Myometrial cell (primary cell): ENCODE measurements at places on chromosomes 6 and 20. TPM values are rescaled to one million over a fixed set of nuclear protein-coding genes. Genes with fewer than 3 reads are reported as not detected.

RFX6 gene
- total RNA-seq: not detected in 2 replicates

SMLR1 gene
- not detected in 2 replicates for total RNA-seq

HLA-DOB gene
- total RNA-seq: 0.29 and 1.1 TPM in 2 replicates

HDGFL1 gene
- total RNA-seq: not detected in 2 replicates

TMEM217 gene
- total RNA-seq: 1.4 and 2.0 TPM in 2 replicates

PRSS35 gene
- total RNA-seq: 1.4 and 3.0 TPM in 2 replicates

MAP7 gene
- 0.18 and 0.29 TPM in 2 replicates for total RNA-seq

GJA1 gene
- total RNA-seq: 216 and 237 TPM in 2 replicates

SLC22A7 gene
- total RNA-seq: not detected in 2 replicates

ZNF165 gene
- 0.18 and 1.2 TPM in 2 replicates for total RNA-seq

CRISP1 gene
- total RNA-seq: not detected in 2 replicates
